ENCODE measurements at places on chromosomes 12 and 14.

GRCh38 chr14:55099756-55100155, 29.3 kb upstream of the LGALS3 start:
- DNase-seq, result no peak

DNA sequence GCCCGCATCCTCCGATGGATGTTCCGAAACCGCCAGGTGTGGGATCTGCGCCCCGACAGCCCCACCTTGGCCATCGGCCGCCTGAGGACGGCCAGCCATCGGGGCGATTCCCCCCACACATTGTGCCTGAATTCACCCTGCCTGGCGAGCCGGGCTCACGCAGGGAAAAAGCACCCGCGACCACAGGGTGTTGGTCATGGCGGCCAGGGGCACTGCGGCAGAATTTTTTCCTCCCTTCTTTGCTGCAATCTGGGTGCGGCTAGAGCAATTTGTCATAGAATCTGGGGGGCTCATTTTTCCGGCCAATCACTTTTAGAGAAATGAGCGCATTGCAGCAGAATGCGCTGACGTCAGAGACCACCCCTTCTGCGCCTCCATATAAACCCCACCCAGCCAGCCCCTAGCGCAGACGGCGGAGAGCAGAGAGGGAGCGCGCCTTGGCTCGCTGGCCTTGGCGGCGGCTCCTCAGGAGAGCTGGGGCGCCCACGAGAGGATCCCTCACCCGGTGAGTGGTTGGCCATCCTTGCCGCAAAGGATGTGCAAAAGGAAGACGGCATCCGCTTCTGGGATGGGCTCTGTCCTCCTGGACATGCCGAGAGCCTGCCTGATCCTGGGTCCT, at the start of gene MEG3:
MEG3 (plus strand) TSS at position 406 of the 619 bp plus-strand sequence.
- DNase-seq, result no peak

GRCh38 chr12:76919383-76920171, 40.8 kb upstream of the CSRP2 start:
- DNase-seq, result no peak

GRCh38 chr14:77458249-77458950, 507 bp downstream of the AHSA1 start:
- DNase-seq, result peak; percentile 15

GRCh38 chr12:52414936-52415335, 8.8 kb upstream of the KRT82 start:
- DNase-seq, result no peak

DNA sequence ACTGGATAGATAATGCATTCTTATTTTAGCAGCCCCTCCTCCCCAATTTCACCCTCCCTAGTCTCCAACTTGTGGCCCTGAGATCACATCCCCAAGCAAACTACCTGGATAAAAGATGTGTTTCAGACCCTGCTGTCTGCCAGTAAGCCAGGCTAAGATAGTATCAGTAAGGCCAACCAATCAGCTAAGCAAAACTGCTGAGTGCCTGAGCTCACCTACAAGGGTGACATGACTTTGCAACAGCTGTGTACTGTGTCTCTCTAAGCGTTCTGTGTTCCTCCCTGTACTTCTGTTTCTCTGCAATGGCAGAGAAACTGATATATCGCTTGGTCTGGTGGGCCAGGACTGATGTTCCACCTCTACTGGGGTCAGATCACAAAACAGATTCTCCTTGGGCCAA, 224.9 kb downstream of the BTG1 start:
- no peak for DNase-seq

GRCh38 chr12:96134200-96134599, 60.0 kb upstream of the ELK3 start:
- DNase-seq, result no peak

DNA sequence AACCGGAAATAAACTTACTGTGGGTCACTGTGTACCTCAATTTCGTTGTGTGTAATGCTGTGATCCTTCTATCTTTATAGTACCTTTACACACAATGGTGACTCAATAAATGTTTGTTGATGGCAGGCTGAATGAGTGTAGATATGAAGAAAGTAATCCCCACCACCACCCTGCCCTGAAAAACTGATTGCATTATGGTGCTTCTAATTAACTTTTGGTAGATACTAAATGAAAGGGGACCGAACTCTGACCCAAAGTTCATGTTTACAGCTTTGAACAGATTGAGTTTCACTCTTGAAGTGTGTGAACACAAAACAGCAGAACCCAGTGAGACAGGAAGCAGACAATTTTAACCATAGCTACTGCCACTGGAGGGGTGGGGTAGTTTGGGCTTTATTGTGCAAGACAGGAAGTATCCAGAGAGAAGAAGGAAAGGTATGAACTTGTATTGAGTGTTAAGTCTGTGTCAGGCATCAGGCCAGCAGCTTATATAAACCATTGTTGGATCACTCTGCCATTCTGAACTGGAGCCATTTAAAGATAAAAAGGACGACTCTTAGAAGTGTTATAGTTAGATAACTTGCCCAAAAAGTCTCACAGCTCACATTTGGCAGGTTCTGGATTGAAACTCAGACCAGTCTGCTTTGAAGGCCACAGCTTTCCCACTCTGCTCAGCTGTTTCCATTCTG, 197.0 kb upstream of the AMIGO2 start:
- DNase-seq, result no peak

GRCh38 chr12:80271780-80272179, 172.3 kb upstream of the PTPRQ start:
- DNase-seq, result no peak

DNA sequence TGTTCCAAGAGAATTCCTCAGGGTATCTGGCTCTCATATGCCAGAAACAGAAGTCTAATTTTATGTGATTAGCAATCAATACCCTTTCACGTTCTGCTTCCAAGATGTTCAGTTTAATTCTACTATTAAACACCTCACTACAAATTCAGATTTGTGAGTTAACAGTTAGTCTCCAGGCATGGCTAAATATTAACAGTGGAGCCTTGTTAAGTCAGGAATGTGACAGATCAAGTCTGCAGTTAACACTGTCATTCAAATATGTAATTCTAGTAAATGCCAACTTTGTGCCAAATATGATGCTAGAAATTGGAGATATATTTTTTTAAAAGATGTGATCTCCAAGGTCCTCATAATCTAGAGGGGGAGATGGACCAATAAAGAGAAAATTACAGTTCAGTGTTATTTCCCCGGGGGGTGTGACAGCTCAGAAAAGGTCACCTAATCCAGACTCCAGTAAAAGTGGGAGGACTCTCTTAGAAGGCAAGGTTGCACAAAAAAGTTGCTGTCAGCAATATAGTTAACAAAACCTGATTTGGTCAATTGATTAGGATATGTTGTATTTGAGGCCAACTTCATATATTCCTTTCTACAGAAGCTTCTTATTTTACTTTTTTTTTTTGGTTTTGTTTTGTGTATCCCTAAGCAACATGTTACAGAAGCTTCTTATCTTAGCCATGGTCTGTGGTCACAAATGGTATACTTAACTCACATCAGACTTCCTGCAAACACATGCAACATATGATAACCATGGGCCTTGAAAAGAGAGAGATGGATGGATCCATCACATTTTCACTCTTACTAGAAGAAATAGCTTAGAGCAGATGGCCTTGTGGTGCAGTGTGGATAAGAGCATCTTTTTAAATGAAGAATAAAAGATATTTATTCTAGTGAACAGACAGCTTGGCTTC, 18.4 kb upstream of the RNU6-7 start:
- DNase-seq, result no peak
